ENCODE measurements at places on chromosomes 12 and 14.

DNA sequence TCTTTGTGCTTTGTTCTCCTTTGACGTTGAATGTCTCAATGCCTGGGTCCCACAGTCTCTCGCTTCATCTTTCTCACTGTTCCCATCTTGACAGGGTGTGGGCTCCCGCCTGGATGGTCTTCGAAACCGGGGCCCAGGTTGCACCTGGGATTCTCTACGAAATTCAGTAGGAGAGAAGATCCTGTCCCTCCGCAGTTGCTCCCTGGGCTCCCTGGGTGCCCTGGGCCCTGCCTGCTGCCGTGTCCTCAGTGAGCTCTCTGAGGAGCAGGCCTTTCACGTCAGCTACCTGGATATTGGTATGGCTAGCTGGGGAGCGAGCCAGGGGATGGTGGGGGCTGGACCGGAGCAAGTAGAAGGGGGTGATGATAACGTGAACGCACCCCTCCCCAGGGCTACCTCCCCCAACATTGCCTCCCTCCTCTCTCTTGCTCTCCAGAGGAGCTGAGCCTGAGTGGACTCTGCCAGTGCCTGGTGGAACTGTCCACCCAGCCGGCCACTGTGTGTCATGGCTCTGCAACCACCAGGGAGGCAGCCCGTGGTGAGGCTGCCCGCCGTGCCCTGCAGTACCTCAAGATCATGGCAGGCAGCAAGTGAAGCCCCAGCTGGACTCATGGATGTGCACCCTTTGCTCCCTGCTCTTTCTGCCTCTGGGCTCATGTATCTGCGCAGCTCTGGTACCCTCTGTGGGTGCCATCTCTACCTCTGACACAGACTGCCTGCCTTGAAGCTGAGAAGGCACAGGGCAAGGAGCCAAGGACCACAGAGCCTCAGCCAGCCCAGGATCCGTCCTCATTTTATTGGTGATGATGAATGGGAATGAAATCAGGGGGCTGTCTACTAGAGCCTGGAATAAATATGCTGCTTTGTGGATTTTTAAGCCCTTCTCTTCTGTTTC, 1.5 kb downstream of the NPFF start:
- no peak for DNase-seq

DNA sequence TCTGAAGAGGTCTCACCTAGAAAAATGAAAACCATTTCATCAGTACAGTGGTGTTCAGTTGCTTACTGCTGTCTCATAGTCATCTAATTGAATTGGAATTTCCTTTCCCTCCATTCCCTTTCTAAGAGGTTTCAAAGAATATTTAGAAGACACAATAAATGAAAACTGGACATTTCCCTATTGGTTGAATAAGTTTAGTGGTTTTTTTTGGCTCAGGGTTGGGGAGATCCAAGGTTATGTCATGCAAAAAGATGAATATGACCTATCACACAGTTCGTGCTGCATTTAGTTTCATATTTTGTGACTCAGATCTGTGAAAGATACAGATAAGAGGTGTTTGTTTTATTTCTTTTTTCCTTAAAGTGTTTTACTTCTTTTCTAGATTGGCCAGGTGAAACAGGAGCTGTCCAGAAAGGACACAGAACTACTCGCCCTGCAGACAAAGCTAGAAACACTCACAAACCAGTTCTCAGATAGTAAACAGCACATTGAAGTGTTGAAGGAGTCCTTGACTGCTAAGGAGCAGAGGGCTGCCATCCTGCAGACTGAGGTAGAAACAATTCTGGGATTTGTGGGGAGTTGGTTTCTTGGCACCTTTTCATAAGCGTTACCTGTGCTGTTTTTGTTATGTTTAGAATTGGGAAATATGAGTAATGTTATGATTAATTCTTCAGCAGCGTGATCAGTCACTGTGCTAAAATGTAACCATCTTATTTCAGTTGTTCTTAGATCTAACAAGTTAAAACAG, 124.6 kb downstream of the ERC1 start:
- no peak for DNase-seq

GRCh38 chr12:291153-291723, 28.6 kb upstream of the SLC6A13 start:
- DNase-seq = no peak

- DNase-seq = peak; percentile 54
These were observed 6.4 kb upstream of the ZNF385A start for GRCh38 chr12:54390668-54391551.

GRCh38 chr14:66240105-66240504, 246.1 kb upstream of the CCDC196 start:
- DNase-seq = no peak

DNA sequence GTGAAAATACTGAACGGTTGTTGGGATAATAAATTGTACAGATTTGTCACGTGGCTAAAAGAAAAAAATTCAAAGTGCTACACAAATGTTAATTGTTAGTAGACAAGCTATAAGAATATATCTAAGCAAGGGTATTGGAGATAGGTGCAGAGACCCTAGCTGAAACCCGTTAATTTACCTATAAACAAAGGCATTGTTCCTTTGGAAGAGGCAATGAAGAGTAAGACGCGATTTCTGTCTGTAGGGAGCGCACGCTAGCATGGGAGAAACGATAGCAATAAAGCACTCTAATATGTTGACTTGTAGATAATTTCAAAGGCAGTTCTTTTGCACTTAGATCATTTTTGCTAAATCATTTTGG, 565 bp downstream of the CCDC77 start:
- DNase-seq = no peak

DNA sequence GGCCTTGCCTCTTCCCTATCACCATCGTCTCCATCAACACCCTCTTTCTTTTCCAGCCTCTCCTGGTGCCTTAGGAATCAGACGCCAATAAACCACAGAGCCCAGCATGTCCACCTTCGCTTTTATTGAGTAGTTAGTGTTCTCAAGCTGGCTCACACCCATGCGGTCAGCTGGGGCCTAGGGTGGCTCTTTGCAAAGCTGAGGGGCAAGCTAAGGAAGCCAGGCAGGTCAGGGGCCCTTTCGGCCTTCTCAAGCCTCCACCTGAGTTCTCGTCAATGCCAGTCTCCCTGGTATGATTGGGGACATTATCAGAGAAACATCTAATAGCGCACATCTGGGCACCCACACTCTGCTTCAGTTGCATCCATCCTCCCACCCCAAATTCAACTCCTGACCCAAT, 737 bp upstream of the TEX52 start:
- DNase-seq = no peak

DNA sequence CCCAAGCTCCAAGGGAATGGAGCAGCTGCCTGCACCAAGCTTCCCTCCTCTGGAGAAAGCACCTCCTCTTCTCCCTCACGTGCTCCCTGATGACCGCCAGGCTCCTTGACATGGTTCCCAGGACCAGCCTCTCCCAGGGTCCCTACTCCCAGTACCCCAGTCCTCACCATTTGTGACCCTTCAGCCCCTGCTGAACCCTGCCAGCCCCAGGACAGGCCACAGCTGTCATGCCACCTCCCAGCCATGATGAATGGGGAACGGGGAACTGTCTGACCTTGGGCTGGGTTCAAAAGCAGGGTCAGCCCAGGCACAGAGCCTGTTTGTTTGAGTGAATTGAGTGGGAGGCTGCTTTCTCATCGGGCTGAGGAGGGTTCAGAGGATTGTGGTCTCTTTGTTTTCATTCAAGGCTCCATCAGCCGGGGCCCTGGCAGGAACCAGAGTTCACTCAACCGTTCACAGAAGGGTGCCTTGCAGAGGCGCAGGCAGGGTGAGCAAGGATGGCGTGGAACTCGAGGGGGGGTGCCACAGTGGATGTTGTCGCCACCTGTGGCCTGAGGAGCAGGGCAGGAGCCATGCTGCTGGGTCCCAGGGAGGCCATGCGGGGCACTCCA, 344.5 kb upstream of the SFSWAP start:
- DNase-seq = no peak

- DNase-seq = no peak
These were observed 19.1 kb upstream of the SLC38A2 start for GRCh38 chr12:46391630-46392029.

DNA sequence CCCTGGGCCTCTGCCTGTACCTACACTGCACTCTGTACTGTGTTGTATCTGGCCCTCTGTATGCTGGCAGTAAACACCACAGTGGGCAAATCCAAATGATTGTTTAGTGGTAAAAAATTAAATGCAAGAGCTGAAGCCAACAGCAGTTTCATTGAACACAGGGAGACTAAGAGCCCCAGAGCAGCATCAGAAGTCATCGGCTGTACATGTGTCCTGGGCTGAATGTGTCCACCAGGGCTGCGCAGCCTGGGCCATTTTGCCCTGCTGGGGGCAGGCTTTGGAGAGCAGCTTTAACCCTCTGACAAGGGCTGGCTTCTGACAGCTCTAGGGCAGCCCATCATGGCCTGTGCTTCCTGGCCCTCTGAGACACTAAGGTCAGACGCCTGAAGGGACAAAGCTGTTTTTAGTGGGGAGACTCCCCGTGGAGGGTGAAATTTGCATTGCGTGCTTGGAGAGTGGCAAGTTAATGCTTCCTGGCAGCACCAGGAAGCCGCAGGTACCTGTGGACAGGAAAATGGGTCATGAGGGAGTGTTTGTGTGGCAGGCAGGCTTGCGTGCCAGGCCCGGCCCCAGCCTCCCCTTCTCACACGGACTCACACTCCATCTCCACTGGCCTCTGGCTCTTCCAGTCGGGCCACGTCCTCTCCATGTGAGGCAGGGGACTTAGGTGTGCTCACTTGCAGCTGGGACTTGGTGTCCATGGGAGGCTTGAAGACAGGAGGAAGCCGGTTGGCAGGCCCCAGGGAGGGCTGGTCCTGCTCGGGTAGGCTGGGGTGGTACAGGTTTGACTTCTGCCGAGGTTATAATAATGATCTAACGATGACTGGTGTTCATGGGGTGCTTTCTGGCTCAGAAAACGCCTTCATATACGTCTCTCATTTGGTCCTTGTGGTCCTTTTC, 150.1 kb downstream of the TSPAN9 start:
- no peak for DNase-seq

- no peak for DNase-seq
These were observed 230.9 kb upstream of the LRIG3 start for GRCh38 chr12:59151243-59151642.

DNA sequence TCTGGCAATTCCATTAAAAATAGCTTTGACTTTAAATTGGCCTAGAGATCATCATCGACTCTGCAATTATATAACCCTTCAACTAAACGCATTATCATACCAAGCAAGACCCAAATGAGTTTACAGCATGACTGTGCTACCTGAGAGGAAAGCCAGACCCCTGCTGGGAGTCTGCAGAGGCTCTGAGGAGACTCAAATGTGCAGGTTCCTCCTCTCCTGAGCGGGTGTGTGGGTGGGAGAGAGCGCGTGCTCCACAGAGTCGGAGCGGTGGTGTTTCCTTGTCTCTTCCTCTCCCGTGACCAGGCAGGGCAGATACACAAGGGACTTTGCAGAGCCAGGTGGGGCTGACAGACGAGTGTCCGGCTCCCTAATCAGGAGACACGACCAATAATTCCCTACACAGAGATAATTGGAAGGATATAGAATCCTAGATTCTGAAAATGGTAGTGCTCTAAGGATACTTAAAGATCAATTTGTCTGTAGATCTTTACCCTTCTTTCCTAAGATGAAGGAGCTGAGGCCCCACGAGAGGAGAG, 74.1 kb downstream of the SLC8A3 start:
- no peak for DNase-seq

DNA sequence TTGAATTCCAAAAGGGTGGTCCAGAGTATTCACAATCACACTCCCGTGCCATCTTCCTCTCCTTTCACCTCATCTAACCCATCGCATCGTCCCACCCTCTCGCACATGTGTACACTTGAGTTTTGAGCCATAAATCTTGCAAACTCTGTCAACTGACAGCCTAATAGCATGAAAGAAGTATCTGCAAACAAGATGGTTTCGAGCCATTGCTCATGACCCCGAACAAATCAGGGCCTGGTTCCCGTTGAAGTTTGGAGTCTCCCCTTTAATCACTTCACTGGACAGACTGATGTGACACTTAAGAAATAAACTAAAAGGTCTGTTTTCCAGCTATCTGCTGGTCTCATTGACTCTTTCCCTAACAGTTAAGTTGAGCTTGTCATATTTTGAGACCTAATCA, 223.6 kb upstream of the SOX5 start:
- DNase-seq = no peak

DNA sequence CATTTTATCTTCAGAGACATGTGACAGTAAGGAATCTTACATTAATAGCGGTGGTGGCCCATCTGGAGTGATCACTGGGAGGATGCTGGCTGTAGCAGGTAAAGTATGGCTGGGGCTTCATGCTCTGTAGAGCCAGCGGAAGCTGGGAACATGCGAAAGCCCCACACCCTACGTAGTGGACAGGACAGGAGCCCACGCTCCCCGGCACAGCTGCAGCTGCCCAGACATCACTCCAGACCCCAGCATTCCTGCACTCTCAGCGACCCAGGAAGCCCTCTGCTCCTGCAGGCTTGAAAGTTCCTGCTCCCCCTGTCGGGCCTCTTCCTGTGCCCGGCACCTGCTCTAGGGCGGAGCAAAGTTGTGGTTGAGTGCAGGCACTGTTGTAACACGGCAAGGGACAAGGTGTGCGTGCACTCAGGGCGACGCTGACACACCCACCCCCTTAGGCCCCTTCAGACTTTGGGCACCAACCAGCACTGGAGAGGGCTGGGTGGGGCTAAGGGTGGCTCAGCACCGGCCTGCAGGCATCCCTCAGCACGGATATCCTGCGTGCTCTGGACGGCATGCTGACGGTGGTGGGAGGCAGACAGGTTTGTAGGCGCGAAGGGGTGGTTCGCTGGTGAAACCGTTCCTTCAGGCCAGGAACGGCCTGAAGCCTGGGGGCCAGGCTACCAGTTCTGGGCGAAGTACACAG, 568.3 kb downstream of the FSCB start:
- DNase-seq = no peak

GRCh38 chr12:55712700-55713415, 3.0 kb upstream of the BLOC1S1 start:
- no peak for DNase-seq

GRCh38 chr12:115960868-115961802, 316.4 kb downstream of the MED13L start:
- DNase-seq = no peak

DNA sequence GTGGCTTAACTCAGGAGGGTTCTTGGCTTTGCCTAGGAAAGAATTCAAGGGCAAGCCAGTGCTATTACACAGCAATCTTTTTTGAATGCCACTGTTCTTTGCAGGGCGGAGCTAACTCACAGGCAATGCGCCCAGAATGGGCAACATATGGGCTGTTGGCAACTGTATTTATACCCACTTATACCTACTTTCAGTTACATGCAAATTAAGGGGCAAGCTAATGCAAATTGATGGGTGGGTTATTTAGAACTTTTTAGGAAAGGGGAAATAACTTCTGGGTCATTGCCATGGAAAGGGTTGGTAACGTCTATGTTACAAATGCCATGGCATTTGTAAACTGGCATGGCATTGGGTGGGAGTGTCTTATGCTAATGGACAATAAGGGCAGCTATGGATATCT, 85.4 kb downstream of the C12orf50 start:
- no peak for DNase-seq

DNA sequence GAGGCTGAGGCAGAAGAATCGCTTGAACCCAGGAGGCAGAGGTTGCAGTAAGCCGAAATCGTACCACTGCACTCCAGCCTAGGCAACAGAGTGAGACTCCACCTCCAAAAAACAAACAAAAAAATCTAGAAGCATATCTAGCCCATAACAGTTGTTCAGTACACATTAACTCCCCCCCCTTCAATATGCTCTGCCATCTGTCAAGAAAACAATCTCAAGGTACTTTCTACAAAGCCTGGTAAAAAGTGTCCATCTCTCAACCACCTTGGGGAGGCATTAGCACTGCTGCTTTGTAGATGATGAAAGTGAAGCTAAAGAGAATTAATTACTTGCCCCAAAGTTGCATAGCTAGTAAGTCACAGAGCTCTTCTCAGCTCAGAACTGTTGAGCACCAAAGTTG, 24.9 kb downstream of the LGALS3 start:
- no peak for DNase-seq

GRCh38 chr14:101828046-101828445, 66.5 kb downstream of the PPP2R5C start:
- DNase-seq = no peak
